Right forelimb (tissue), 1 donor: ENCODE measurements at places on chromosomes 16 and 17.
A peak's percentile ranks its signal among the peaks of the same experiment; 100 is the strongest.

GRCh38 chr16:29877266-29877961 lies 14.4 kb upstream of the CDIPT start:
- no peak for DNase-seq

GRCh38 chr17:76880971-76881370 lies 12.8 kb downstream of the MGAT5B start:
- DNase-seq: no peak

- no peak for DNase-seq
Measured at GRCh38 chr16:79592186-79592585, 8.4 kb downstream of the MAF start.

- DNase-seq: no peak
Measured at GRCh38 chr16:68047987-68048386, 24.9 kb downstream of the DUS2 start.

- peak; percentile 86 for DNase-seq
Measured at GRCh38 chr16:3112058-3112880, at the start of gene ZNF205. Gene ZNF205, plus strand, starts transcription at chr16:3112586. Its CDS starts 845 bp downstream, at chr16:3113431.

DNA sequence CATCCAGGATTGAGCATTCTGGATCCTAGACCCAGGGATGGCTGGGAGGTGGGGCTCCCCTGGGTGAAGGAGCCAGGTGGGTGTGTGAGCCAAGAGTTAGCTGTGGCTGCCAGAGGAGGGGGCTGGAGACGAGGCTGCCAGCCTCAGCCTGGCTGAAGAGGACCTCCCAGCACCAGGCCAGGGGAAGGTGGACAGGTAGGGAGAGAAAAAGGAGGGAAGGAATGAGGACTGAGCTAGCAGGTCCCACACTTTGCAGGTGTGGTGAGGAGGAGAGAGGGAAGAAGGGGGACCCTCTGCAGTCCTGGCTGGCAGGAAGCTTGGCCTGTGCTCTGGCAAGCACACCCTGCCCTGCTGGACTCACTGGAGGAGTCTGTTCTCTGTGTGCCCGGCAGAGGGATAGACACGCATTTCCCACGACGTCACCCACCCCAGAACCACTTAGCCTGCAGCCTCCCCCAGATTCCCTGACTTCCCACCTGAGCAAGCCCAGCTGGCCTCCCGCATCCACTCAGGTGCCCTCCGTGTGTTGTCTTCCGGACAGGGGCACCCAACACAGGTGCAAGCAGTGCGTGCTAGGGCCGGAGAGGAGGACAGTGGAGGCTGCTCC lies 42.0 kb downstream of the SOCS3 start:
- DNase-seq: no peak

GRCh38 chr17:78111727-78112517 lies 16.6 kb downstream of the TMC6 start:
- DNase-seq: peak; percentile 40

DNA sequence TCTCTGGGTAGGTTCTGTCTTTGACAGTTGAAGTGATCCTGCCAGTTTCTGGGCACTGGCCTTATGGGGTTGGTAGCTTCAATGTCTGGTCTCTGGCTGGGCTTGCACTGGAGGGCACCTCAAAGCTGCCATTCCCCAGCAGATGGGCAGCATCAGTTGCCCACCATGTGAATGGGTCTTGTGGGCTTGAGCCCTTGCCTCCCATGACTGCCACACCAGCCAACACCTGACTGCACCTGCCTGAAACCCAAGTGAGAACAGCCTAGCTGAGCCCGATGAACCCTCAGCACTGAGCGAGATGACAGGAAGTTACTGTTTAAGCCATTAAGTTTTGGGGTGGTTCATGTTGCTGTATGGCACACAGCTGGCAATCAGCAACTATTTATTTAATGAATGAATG lies 69.1 kb upstream of the AXIN2 start:
- no peak for DNase-seq

DNA sequence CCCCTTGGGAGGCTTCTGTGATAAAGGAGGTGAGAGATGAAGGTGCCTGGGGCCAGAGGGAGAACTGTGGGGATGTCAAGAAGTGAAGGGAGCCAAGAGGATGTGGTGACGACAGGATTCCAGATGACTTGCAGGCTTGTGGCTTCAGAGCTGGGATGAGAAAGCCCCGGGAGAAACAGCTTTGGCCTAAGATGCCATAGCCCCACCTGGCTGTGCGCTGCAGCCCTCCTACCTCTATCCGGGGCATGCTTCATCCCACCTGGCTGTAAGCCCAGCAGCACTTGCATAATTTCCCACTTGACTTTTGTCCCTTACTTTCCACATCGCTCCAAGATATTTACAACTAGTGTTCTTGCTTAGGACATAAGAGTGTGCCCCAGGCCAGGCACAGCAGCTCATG lies 29.3 kb downstream of the GINS3 start:
- DNase-seq: no peak

- DNase-seq: no peak
Measured at GRCh38 chr17:57761887-57762286, 16.8 kb upstream of the CCDC182 start.

DNA sequence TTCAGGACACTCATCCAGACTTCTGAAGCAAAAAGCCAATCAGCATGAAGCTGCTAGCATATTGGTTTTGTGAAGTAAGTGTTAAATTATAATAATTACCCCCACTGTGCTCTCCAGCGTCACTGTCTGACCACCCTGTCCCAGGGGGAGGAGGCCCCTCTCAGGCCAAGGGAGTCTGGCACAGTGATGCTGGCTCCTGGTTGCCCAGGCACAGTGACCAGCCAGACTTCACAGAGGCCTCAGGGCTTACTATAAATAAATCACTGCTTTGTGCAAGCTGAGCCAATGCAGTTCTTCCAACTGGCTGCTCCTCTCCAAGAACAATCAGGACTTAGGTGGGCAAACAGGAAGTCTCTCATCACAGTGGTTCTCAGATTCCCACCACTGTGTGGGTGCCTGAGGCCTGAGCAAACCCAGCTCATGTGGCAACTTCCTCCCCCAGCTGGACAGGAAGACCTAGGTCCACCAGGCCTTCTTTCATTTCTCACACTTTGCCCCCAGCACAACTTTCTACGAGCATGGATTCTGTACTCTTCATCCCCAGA lies 1.7 kb upstream of the DBNDD1 start:
- no peak for DNase-seq

GRCh38 chr17:28885951-28886350 lies 11.6 kb downstream of the FLOT2 start:
- no peak for DNase-seq

DNA sequence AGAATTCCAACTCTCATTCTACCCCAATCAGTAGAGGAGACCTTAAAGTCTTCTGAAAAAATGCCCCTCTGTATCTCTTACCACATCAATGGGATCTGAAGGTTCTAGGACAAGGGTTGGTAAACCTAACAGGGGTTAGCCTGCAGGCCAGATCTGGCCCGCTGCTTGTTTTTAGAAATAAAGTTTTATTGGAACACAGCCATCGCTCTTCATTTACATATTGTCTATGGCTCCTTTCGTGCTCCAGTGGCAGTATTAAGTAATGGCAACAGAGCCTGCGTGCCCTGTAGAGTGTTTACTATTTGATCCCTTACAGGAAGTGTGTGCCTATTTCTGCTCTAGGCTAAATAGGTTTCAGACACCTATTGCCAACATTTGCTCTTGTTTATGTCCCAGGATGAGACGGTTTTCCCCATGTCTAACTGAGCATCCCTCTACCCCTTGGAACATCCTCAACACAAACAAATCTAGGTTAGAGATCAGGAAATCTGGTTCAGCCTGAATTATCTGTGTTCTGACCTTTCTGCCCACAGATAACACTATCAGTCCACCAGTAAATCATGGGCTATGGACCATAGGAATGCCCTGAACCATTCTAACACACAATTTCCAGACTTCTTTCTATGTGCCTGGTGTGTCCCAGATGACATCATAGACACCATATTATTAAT lies 44.2 kb upstream of the ERCC4 start:
- no peak for DNase-seq

- no peak for DNase-seq
Measured at GRCh38 chr17:68288375-68288774, 2.6 kb downstream of the SLC16A6 start.

GRCh38 chr17:73343168-73343634 lies 31.4 kb upstream of the CDC42EP4 start:
- peak; percentile 85 for DNase-seq

- DNase-seq: peak; percentile 74
Measured at GRCh38 chr17:2056206-2057174, 1.6 kb downstream of the HIC1 start.

DNA sequence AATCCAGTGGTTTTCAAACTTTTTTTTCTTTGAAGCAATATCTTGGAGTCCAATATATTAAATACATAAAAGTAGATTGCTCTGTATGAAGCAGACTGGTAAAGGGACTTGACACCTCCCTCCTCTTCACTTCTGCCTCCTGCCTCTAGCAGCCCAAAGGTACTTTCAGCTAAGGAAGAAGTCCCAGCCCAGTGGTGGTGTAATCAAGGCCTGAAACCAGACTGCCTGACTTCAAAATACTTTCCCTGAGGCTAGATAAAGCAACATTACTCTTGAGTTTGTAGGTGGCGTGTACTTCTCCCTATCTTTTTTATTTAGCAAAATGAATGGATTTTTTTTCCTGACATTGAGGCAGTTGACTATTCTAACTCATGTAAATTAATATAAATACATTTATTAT lies 122.4 kb upstream of the TMEM97 start:
- no peak for DNase-seq
